NCI-H2081 treated with DMSO at 0.1 percent for 48 hours (cell line): ENCODE measurements at places on chromosomes 2 and 18.

GRCh38 chr2:25088817-25089516 lies 47.1 kb downstream of the EFR3B start:
- no peak for DNase-seq

- no peak for DNase-seq
Observed at GRCh38 chr2:68282811-68283418, 30.6 kb upstream of the PPP3R1 start.

DNA sequence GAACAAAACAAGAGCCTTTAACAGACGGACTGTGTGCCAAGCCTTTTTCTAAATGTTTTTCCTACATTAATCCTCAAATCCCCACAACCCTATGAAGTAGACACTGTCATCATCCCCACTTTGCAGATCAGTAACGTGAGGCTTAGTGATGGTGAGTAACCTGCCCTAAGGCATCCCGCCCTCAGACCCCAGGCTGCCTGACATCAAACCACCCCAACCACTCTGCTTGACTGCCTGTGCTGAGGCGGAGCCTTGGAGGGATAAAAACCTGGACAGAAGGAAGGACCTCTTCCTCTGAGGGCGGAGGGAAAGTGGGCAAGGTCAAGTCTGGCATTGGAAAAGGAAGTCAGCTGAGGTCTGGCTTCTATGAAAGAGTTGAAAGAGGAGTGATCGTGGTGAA lies 104.6 kb downstream of the SP3 start:
- DNase-seq = no peak

- DNase-seq = no peak
Observed at GRCh38 chr2:143632751-143633374, 503.6 kb downstream of the ARHGAP15 start.

DNA sequence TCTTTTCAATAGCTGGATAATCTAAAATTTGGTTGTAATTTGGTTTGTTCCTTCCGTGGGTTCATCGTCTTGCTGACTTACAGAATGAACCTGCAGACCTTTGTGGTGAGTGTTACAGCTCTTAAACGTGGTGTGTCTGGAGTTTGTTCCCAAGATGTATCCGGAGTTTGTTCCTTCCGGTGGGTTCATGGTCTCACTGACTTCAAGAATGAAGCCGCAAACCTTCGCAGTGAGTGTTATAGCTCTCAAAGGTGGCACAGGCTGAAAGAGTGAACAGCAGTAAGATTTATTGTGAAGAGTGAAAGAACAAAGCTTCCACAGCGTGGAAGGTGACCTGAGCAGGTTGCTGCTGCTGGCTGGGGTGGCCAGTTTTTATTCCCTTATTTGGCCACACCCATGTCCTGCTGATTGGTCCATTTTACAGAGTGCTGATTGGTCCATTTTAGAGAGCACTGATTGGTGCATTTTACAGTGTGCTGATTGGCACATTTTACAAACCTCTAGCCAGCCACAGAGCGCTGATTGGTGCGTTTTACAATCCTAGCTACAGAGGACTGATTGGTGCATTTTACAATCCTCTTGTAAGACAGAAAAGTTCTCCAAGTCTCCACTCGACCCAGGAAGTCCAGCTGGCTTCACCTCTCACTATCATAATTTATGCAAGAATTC lies 16.6 kb downstream of the RALB start:
- DNase-seq = no peak

- DNase-seq = no peak
Observed at GRCh38 chr2:185215497-185215896, 523.1 kb upstream of the FSIP2 start.

- no peak for DNase-seq
Observed at GRCh38 chr2:25981596-25982272, 563 bp downstream of the KIF3C start.

DNA sequence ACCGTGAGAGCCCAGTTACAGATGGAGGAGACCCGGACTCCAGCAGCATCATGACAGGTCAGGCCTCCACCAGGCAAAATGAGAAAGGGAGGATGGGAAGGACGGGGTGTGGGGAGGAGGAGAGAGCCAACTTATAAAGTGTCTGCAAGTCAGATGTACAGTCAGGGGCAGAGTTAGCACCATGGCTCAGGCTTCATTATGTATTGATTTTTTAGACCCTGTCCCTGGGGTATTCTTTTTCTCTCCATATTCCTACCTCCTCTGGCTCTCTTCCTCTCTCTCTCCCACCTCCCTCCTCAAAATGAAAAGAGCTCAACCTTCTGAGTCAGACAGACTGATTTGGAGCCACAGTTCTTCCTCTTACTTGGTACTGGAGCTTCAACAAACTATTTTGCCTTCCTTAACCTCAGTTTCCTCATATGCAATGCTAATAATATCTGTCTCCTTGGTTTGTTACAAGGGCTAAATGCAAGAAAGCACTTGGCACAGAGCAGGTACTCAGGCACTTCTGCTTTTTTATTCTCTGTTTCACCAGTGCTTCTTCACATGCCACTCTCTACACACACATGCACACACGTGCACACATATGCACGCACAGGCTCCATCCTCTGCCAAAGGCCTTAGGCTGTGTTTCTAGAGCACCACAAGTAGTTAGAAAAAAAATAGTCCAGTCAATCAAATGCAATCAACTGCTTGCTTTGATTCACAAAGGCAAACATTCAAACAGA lies 92.3 kb upstream of the PKDCC start:
- no peak for DNase-seq

GRCh38 chr2:58562276-58562675 lies 321.2 kb upstream of the FANCL start:
- DNase-seq = no peak

DNA sequence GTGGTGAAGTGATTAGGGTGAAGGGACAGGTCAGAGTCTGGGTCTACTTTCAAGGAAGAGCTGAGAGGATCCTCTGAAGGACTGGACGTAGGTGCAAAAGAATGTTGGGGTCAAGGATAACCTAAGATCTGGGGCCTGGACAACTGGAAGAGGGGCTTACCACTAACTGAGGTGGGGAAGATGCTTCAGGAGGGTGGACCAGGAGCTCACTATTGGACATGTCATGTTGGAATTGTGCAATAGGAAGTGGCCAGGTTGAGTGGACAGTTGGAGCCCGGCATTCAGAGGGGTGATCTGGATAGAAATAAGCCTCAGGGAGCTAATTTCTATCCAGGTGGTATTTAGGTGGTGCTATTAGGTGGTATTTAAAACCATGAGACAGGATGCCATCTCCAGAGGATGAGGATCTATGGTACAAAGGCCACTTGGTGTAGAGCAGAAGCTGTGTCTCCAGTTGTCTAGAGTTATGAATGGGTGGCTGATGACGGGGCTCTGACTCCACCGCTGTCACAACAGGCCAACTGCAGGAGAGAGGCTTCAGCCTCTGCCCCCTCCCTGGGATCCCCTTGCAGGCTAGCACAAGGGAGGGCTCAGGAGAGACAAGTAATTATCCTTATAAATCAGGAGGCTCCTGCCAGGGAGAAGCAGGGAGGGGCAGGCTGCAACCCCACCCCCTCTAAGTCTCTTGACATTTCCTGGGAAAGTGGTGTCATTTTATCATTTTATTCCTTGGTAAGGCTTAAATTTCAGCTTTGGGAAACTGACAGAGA lies 158.0 kb downstream of the SMAD7 start:
- DNase-seq = no peak

DNA sequence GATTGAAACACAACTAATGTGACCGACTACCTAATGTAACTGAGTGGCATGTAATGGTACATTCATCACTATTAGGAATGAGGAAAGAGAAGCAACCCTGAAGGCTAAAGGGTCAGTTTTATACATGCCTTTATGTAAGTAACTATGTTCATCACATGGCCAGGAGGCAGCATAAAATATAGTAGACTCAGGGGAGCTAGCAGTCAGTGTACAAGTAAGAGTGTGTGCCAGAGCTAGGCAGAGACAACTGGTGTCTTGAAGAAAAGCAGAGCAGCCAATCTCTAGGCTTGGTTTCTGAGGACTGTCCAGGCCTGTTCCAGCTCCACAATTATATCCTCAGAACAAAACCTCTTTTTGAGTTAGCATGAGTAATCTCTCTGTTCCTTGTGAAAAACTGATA lies 18.1 kb downstream of the SMAD2 start:
- no peak for DNase-seq

DNA sequence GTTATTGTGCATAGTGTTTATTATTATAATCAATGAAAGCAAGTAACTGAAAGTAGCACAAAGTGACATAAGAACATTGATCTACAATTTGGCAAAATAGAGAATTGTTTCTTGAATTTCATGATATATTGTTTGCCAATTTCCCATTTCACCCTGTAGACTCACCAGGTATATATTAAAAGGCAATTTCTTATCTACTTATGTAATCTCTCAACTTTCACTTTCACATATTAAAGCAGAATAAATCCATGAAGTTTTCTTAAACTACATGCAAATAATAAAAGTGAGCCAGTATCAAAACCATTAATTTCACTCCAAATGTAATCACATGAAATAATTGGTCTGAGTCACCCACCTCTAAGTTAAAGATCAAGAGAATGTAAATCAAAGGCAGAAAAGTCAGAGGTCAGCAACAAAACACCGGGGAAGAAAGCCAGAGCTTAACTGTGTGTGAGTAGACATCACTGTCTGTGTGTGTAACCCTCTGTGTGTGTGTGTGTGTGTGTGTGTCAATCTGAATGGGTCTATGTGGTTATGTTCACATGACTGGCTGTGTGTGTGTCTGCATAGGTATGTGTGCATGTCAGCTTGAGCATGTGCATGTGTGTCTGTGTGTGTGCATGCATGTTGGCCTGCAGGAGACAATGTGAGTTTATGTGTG lies 44.1 kb downstream of the ZNF385B start:
- DNase-seq = no peak

- DNase-seq = no peak
Observed at GRCh38 chr2:8987410-8987809, 16.1 kb downstream of the MBOAT2 start.

- no peak for DNase-seq
Observed at GRCh38 chr2:172489681-172490080, 62.3 kb downstream of the ITGA6 start.

GRCh38 chr2:42171396-42171980 lies 2.3 kb downstream of the EML4 start:
- no peak for DNase-seq

DNA sequence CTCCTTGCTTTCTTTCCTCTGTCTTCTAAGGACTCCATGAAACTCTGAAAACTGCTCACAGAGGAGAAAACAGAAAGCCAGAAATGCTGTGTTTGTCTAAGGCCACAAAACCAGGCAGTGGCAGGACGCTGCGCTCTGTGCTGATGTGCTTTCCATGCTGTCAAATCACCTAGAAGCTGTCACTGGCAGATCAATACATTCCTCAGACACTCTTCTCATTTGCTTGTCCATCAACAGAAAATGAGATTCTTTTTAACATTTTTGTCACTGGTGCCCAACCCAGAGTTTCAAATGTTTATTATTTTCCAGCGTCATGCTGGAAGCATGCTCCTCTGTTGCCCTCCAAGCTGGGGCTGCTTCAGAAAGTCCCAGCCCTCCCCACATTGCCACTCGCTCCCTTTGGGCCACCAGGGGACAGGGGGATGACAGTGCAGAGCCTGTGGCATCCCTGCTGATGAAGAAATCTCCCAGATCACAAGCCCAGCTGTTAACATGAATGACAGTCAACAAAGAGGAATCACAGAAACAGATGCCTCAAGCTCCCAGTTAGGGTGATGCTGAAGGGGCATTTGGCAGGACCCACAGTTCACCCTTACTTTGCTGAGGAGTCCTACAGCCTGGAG lies 117.5 kb upstream of the MEIS1 start:
- DNase-seq = no peak

DNA sequence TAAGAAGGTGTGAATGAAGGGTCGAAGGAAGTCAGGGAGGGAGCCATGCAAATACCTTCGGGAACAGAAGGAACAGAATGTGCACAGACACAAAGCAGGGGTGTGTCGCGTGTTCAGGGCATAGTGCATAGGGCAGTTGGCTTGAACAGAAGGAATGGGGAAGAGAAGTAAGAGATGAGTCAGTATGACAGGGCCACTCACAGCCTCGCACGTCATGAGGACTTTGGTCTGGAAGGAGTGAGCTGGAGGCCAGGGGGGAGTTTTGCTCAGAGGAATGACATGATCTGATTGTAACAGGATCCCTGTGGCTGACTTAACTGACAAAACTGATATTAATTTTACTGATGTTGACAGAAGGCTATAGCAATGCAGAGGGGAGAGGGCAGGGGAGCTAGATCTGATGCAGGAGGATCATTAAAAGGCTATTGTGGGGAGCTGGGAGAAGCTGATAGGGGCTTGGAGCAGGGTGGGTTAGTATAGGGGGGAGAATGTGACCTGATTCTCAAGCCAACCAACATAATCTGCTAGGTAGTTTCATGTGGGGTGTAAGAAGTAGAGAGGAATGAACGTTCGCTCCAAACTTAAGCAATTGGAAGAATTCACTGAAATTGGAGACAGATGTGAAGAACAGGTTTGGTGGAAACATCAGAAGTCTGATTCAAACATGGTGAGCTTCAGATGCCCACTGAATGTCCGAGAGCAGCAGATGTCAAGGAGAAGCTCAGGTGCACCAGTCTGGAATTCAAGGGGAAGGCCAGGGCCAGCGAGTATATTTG lies 60.4 kb upstream of the COPS8 start:
- DNase-seq = no peak

- no peak for DNase-seq
Observed at GRCh38 chr2:206433686-206434085, 9.6 kb upstream of the ADAM23 start.

DNA sequence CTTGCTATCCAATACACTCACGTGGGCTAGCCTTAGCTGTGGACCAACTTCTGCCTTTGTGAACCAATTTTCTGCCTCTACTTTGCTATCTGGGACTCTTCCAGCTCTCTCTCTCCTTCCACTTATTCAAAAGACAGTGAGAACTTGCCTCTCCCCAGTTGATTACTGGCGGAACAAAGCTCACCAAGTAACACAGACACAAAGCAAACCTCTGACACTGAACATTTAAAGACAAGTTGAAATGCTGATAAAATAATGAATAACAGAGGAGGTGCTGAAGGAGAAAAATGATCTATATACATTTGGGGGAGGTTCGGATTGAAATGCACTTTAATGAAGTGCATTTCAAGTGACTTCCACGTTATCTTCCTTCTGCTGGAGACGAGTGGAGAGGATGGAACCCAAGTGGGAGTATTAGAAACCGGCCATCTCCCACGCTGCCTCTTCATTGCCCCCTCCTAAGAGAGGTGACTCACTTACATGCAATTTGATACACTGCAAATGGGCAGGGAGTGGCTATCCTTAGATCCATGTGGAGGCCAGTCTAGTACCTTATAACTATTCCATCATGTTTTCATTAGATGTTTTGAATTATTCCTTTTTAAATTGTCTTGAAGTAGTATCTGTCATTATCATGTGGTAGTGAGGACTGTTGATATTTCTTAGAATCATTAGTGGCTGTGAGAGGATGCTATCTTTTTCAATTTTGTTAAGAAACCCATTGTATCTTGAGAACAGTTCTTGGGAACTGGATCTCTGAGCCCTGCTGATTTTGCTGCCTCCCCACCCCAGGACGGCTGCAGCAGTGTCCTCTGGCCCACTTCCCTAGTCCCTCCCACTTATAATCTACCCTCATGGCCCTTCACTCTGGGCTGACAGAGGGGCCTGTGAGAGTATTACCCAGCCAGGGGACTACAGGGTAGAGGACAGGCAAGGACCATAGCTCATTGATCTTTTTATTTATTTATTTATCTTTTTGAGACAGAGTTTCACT lies 6.0 kb upstream of the GLI2 start:
- DNase-seq = no peak
